ENCODE measurements at places on chromosomes 6 and 20.

DNA sequence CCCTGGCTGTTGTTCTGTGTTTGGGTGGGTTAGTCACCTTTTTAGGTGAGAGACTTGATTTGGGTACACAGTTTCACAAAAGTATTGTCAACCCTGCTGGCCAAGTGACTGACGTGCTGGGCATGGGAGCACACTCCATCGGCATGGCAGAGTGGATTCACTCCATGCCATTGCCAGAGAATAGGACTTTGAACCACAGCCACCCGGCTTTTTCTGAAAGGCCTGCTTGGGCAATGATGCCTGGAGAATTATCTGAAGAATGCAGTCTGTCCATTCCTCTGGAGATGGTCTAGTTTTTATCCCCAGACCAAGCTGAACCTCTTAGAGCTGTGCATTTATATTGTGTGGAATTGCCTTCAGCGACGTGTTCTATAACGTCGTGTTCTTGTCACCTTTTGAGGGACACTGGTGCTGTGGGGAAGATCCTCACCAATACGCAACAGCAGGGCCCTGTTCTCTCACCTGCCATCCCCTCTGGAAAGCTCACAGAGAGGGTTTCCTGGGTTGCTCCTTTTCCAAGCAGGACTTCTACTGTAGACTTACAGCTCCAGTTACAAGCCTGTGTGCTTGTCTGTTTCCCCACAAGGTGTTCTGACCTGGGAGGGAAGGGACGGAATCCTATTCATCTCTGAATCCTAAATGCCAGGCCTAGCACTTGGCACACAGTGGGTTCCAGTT is 183.4 kb upstream of the AKAP12 start:
- no peak for DNase-seq

- no peak for DNase-seq
Measured at GRCh38 chr20:31710423-31711108, 12.1 kb downstream of the BCL2L1 start.

DNA sequence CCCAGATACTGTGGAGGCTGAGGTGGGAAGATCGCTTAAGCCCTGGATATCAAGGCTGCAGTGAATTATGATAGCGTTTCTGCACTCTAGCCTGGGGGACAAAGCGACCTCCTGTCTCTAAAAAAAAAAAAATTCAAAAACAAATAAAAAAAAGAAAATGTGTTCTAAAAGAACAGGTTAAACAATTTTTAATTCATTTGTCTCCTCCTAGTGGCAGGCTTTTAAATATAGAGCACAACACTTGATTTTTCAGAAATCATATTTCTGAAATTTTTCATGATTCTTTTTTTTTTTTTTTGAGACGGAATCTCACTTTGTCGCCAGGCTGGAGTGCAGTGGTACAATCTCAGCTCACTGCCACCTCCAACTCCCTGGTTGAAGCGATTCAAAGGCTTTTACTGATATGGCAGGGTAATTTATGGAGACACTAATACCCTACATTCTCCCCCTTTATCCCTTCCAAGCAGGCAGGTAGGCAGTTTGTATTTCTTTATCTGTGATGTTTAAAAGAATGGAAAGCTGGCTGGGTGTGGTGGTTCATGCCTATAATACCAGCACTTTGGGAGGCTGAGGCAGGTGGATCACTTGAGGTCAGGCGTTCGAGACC is 8.7 kb upstream of the GTF3C6 start:
- DNase-seq = no peak

GRCh38 chr20:51926670-51927305 is 124.5 kb upstream of the SALL4 start:
- no peak for DNase-seq

- no peak for DNase-seq
Measured at GRCh38 chr6:163147994-163148393, 266.5 kb upstream of the QKI start.

GRCh38 chr6:131216246-131216645 is 81.0 kb downstream of the AKAP7 start:
- DNase-seq = no peak

- no peak for DNase-seq
Measured at GRCh38 chr6:110332281-110332680, 25.9 kb downstream of the METTL24 start.

DNA sequence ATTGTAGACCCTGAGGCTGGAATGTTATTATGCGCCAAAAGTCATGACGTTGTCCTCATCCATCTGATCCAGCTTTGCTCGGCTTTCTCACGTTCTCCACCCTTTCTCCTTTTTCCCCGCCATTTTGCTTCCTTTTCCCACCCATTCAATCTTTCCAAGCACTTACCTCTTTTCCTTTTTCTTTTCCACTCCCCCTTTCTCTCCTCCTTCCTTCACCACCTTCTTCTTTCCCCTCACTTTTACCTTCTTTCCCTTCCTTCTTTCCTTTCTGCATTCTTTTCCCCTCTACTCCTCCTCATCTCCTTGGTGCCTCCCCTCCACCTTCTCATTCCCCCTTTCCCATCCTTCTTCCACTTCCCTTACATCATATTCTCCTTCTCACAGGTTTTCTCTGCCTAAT is 304.8 kb upstream of the TSHZ2 start:
- no peak for DNase-seq

- DNase-seq = peak; percentile 67
Measured at GRCh38 chr6:34484899-34485298, 19.0 kb downstream of the PACSIN1 start.

DNA sequence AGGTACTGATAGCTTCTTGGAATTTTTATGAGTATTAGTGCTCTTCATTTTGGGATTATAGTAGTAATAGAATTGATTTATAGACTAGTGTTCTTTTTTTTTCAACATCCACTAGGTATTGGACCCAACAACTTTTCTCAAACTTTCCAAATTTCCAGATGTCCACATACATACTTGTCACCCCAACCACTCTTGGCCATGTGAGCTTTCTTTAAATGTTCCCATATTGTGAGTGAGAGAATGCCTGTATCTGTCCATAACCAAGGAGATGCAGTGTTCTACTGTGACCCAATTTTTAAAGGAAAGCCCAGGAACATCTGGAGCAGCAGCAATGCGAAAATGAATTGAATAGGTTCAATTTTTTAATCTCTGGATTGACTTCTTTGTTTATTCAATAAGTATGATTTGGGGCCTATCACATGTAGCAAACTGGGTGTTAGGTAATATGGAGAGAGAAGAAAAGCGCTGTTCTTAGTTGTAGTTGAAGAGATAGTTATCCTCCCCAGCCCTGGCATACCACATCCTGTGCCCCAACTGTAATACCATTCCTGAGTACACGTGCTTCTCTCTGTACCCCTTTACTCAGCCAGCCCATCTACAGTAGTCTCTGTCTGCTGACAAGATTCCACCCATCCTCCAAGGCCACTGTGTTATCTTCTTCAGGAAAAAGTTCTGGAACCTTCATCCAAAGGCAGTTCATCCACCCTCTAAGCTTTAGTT is 116.8 kb upstream of the SUPT3H start:
- no peak for DNase-seq

- no peak for DNase-seq
Measured at GRCh38 chr6:89655122-89655521, 16.6 kb upstream of the LYRM2 start.

DNA sequence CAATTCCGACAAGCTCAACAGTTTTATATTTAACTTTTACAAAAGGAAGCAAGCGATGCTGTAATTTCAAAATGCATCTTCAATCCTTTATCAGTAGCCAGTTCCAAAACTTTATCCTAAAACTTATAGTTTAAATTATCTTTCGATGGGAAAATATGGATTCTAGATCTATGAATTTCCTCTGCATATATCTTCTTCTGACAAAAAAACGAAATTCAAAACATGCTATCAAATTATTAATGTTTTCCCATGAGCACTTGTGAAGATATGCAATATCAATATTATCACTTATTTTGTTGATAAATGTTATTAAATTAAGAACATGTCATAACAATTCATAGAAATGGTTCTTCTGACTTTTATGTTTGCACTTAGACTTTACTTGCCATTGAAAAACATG is 2.3 kb downstream of the NCR2 start:
- DNase-seq = no peak

GRCh38 chr6:9408402-9409117 is 973.2 kb upstream of the SLC35B3 start:
- DNase-seq = no peak

- no peak for DNase-seq
Measured at GRCh38 chr6:11462742-11463397, 74.7 kb upstream of the TMEM170B start.

GRCh38 chr20:2122936-2123335 is 21.3 kb downstream of the STK35 start:
- no peak for DNase-seq

DNA sequence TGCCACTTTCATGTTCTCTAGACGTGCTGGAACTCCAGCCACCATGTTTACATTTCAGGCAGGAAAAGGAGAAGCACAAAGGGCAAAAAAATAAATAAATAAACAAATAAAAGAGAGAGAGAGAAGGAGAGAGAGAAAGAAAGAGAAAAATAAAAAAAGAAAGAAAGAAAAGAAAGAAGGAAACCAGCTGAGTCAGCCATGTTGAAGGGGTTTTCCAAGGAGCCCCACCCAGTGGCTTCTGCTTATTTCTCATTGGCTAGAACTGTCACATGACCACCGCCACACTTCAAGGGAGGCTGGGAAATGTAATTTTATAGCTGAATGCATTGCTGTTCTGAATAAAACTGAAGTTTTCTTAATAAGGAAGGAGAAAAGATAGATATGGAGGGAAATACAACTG is 71.1 kb downstream of the BFSP1 start:
- DNase-seq = no peak

DNA sequence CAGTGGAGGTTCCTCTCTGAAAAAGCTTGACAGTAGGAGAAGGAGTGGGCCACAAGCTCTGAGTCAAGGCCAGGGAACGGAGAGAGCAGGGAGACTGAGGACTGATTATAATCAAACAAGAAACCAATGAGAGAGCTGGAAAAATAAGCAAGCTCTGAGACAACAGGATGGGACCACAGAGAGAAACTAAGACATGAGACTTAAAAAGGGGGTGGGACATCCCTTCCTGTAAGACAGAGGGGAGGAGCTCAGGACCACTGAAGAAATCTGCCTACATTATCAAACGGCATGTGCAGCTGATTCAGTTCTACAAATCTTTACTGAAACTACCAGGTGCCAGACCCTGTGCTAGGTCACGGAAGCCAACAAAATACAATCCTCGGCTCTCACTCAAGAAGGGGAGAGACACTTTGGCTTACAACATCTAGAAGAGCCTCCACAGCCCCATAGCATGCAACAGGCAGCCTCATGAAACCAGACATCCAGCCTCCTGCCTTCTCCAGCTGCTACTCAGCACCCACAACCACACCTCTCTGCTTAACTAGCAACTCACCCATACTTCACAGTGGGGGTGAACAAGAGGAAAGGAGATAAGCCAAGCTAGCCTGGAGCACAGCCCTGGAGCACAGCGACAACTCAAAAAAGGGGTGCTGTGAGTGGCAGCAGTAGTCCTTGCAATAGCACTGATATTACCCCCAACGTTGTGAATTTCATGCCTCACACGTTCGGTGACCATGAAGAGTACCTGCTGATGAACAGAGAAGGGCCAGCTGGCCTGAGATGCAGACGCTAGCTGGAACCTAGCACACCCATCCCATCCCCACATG is 39.1 kb upstream of the ANKRD60 start:
- DNase-seq = no peak

- DNase-seq = no peak
Measured at GRCh38 chr6:5150551-5151075, 65.5 kb downstream of the PPP1R3G start.

DNA sequence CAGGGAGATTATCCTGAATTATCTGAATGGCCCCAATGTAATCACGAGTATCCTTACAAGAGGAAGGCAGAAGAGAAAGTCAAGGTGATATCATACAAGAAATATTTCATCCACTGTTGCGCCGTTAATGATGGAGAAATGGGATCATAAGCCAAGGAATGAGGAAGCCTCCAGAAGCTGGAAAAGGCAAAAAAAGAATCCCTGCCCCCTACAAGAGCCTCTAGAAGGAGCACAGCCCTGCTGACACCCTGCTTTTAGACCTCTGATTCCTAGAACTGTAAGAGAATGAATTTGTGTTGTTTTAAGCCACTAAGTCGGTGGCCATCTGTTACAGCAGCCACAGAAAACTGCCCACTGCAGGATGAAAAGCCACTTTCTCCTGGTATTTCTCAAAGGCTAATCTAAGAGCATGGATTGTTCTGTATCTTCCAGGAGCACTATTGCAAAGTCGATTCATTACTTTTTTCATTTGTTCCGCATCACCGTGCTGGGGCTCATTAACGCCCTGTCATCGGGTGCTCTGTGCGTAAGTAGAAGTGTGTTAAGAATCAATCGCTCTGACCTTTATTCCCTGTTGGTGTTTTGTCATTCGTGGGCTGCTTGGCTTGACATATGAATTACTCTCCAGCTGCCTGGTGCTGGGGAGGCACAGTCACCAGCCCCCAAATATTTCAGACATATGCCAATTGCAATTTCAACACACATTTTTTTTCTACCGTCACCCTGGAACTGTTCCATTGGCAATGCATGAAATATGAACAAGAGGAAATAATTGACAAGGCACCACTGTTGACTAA is 117.0 kb downstream of the PCSK2 start:
- no peak for DNase-seq

DNA sequence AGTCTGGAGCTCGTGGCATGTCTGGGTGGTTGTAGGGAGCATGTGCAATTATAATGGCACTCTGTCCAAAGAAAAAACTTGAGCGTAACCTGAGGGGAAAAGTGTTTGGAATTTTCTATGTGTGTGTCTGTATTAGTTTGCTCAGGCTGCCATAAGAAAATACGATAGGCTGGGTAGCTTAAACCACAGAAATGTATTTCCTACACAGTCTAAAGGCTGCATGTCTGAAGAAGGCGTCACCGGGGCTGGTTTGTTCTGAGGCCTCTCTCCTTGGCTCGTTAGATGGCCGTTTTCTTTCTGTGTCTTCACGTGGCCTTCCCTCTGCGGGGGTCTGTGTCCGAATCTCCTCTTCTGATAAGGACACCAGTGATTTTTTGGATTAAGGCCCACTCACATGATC is 59.0 kb downstream of the IGF2R start:
- no peak for DNase-seq

- no peak for DNase-seq
Measured at GRCh38 chr6:109795994-109796555, 105.0 kb downstream of the FIG4 start.

DNA sequence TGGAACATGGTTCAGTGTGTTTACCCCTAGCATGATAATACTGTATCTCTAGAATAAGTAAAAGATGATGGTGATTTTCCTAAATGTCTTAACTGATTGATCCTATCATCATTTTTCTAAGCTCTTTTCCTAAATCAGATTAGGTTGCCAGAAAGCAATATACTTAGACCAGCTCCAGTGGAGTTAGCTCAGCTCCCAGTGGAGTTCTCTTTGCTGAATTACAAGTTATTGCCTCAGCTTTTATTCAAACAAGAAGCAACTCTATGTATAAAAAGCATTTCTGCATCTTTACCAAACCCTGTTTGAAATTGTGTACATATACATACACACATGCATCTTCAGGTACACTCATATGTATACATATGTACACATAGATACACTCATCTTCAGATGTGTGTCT is 44.9 kb downstream of the SNX9 start:
- DNase-seq = no peak

GRCh38 chr6:42279966-42280629 is 62.4 kb upstream of the MRPS10 start:
- DNase-seq = no peak

GRCh38 chr6:166245148-166245547 is 63.0 kb downstream of the PRR18 start:
- no peak for DNase-seq

- no peak for DNase-seq
Measured at GRCh38 chr20:18138639-18139583, 1.2 kb downstream of the KAT14 start.
